ENCODE measurements at places on chromosomes 12 and 14. TPM values are rescaled to one million over a fixed set of nuclear protein-coding genes. Genes with fewer than 3 reads are reported as not detected.

DNA sequence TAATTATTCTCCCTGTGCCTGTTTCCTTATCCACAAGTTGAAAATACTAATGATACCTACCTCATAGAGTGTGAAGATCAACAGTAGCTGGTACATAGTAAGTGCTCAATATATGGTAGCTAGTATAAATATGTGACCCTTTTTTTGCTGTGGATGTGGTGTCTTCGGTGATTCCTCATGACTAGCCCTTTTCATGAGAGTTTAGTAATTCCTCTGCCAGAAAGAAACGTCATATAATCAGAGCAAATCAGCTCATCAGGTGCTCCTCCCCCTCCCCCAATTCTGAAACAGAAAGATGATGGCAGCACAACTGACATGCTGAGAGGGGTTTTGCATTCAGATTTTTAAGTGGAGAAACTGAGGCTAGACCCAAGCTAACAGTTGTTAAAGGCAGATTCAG is 210.8 kb downstream of the SLC41A2 start:
- no peak for DNase-seq

DNA sequence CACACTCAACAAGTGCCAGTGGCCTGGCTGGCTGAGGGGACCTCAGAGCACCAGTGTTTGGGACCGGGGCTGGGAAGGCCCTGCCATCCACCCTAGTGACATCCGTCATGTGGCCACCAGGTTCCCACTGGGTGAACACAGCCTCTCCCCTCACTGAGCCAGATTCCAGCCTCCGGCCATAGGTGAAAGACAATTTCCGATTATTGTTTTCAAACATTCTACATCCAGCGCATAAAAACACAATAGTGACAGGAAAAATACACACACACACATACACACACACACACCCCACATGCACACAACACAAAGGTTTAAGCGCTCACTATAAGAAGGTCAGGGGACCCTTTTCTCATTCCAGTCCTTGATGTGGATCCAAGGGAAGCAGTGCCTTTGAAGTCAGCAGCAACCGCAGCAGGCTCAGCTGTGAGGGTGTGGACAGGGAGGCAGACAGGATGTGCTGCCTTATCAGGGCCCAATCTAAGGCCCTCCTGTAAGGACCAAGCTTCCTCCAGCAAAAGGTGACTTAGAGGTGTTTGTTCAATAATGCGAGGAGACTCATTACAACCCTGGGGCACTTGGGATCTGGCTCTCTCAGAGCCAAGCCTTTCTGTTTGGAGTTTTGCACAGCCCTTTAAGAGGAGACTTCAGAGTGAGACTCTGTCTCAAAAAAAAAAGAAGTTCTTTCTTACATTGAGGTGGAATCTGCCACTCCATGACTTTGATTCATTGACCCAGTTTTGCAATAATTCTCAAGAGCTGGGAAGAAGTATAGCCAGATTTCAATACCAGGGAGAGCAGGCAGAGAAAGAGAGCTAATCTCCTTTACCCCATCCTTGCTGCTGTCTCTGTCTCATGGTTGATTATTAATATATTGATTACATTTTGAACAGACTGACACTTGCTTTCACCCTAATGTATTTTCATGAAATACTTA is 227.8 kb downstream of the ZFP36L1 start:
- peak; percentile 50 for DNase-seq

DNA sequence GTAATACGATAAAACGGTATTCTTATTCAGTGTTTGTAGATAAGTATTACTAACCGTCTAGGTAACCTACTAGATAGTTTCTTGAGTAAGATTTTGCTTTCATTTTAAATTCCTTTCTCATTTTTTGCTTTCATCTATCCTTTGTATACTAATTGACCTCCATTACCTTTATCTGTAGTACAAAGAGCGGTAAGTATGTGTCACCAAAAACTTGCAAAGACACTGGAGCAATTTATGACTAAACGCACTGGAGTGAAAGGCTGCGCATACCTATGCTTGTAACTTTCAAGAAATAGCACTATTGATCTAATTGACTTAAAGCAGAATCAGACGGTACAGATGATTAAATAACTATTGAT is 1.7 kb downstream of the ARHGAP5 start:
- peak; percentile 73 for DNase-seq

ZDHHC22 gene
- not detected for total RNA-seq

DNA sequence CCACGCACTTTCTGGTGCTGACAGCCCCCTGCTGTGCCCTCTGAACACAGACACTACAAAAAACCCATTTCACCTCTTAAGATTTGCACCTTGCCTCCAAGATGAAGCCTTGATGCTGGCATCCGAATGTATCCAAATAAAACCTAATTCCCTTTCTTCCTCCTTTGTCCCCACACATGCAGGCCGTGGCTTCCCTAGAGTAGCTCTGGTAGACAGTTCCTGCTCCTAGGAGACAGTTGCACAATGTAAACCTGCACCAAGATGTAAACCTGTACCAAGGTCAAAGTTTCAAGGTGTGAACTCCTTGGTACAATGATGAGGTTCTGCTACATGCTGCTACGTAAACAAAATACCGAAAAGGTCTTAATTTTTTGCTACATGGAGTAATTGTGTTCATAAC is 625 bp upstream of the ABHD12B start:
- no peak for DNase-seq

- no peak for DNase-seq
Observed at GRCh38 chr12:91766454-91766853, 379.2 kb downstream of the BTG1 start.

Measured in fibroblast of lung (primary cell).